Activated CD8-positive, alpha-beta T cell treated with anti-CD3 and anti-CD28 coated beads for 36 hours (primary cell): ENCODE measurements at places on chromosomes 3 and 15.
A peak's percentile ranks its signal among the peaks of the same experiment; 100 is the strongest.

DNA sequence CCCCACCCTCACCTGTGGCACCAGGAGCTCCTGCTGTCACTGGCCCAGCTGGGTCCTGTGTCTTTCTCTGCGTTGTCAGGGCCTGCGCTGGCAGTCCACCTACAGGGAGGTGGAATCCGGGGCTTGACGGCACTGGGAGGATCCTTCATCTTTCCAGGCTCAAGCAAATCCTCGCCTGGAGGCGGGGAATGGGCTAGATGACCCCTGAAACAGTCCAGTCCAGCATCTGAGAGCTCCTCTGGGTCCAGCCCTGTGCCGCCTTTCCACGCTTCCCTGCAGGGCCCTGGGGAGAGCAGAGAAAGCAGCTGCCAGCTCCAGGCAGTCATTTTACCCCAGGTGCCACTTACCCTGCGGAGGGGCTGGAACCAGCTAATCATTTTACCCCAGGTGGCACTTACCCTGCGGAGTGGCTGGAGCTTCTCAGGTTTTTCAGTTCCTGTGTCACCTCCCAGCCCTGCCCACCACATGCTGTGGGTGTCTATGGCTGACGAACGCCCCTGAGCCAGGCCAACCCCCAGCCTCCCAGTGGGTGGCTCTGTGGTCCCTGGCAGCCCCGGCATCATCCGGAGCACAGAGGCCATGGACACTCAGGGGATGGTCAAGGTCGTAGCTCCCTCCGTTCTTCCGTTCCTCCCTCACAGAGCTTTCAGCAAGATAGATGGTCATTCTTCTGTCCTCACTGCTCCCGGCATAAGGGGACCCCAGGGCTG, 17.9 kb upstream of the ADIPOQ start:
- peak; percentile 15 for DNase-seq

DNA sequence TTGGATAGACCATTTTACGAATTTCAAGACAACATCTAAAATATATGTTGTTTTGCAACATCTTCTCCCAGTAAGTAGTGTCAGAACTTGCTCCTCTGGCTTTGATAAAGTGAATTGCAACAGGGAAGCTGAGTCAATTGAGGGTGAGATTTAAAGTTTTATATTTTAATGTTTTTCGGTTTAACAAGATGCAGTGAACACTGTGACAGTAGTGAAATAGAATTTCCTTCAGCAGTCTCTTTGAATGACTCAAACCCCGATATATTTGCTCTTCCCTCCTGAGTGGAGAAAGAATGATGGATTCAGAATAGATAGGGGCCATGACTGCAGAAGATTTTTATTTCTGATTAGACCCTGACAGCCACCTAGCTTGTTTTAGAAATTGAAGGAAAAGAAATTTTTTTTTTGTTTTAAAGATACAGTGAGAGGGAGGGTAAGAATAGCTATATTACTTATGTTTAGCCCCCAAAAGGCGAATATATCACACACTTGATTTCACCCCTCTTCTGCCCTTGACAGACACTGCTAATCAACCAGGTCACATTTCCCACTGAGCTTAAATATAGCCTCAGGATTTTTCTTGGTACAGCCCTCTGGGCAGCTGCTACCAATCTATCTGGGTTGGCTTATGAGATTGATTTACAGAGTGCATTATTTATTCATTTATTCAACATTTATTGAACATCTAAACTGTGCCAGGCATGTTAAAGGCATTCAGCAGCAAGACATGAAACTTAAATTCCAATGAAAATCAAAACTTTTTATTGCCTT, 183.3 kb upstream of the ADAMTS9 start:
- no peak for DNase-seq

DNA sequence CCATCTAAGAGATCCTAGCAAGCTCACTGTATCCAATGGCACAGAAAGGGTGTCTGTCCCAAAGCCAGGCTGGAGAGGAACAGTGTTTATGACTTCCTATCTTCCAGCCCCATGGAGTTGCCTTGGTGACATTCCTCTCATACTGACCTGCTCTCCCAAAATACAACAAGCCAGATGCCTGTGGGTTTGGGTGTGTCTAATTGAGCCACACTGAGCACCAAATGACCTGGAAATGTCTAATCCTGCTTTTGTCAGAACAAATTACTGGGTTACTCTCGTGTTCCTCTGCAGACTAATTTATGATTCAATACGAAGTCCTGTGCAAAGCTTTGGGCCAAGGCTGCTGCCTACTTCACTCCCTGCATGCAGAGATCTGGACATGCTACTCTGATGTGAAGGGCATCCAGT, 98.1 kb upstream of the STRIT1 start:
- DNase-seq: no peak

DNA sequence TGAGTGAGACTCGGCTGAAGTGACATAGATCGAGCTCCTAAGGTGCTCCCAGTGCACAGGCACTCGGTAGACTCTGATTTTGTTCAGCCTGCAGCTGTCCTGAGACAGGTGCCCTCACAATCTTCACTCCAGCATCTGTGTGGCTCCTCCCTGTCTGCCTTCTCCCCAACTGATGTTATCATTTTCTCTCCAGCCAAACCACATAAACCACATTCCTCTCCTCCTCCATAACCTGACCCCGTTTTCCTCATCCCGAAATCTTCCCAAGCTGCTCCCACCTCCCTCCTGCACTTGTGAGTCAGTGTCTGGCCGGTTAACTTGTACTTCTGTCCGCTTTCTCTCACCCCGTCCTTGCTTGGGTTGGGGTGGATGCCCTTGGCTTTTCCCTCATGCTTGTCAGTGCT, 93.3 kb upstream of the HACD2 start:
- no peak for DNase-seq

- DNase-seq: no peak
These were observed 319.4 kb upstream of the MDFIC2 start for GRCh38 chr3:70631716-70632307.

GRCh38 chr3:152419748-152420147, 151.0 kb downstream of the MBNL1 start:
- peak; percentile 65 for DNase-seq
